ENCODE measurements at places on chromosomes 5 and 9.

- DNase-seq = no peak
Observed at GRCh38 chr9:14112226-14112625, 201.7 kb downstream of the NFIB start.

DNA sequence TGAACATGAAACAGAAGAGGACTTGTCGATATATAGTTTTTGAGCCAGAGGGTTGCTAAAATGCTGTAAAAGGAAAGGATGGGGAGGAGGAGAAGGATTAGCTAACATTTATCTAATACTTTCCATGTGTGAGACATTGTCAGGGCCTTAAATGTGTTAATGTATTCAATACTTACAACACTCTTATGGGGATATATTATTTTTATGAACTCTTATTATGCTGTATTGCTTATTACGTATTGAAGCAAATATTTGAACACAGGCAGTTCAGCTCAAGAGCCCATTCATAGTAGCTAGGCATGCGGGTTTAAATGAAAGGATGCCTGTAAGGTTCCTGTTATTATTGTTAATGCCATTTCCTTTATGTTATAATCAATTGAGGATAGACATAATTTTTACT, 391.5 kb downstream of the CCDC171 start:
- no peak for DNase-seq

GRCh38 chr9:133429214-133429613, 7.0 kb downstream of the ADAMTS13 start:
- DNase-seq = no peak

GRCh38 chr9:26326563-26326962, 566.0 kb downstream of the CAAP1 start:
- peak; percentile 8 for DNase-seq

DNA sequence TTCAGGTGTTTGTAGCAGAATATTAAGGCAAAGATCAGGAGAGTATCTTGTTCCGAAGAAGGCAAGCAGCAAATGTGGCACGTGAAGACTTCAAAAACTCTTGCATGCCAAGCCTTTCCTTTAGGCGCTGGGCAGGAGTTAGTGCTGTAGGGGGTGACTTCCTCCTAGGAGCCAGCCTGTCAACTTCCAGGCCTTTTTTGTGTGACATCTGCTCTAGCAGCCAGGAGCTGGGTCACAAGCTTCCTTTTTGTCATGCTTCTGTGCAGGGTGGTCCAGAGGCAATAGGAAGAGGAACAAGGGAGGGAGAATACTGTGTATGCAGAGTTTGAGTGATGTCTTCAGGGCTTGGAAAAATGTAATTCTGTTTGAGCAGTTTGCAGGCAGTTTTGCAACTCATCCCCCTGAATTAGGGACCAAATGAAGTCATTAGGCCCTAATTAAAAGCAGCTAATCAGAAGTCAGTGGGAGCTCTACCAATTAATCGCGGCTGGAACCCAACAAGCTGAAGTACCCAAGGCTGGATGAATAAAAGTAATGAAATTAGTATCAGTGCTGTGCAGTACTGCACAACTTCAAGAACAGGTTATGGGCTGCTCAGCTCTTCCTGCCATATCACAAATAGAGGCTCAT, 53.5 kb downstream of the TLR4 start:
- no peak for DNase-seq

DNA sequence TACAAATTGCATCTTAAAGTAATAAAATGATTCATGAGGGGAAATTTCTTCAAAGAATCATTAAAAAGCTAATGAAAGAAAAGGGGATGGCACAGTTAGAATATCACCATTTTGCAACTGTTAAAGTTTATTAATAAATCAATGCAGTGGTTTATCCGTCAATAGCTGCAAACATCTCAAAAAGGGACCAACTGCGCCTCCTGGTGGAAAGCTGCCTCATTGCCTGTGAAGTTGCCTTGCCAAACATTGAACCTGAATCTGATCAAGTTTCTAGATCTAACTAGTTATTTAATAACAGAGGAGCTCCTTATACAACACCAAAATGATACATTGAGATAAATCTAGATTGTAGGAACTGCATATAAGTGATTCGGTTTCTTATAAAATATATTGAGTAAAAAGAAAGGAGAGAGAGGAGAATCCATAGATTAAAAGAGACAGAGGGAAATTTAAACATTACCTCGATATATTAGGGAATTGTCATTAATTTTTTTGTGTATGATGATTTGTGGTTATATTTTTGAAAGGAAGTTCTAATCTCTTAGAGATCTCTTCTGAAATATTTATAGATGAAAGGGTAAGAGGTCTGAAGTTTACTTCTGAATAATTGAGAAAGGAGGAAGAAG, 6.9 kb upstream of the NDUFB6 start:
- DNase-seq = no peak

GRCh38 chr5:15383469-15383868, 116.5 kb upstream of the FBXL7 start:
- DNase-seq = peak; percentile 8
